GM12891 (cell line): ENCODE measurements at places on chromosomes 6 and 20.

GRCh38 chr6:136058852-136059251 lies 191.3 kb downstream of the MTFR2 start:
- DNase-seq, result no peak

GRCh38 chr6:148700741-148701311 lies 46.0 kb upstream of the UST start:
- no peak for DNase-seq

- DNase-seq, result no peak
Measured at GRCh38 chr6:108531332-108531731, 29.4 kb upstream of the FOXO3 start.

DNA sequence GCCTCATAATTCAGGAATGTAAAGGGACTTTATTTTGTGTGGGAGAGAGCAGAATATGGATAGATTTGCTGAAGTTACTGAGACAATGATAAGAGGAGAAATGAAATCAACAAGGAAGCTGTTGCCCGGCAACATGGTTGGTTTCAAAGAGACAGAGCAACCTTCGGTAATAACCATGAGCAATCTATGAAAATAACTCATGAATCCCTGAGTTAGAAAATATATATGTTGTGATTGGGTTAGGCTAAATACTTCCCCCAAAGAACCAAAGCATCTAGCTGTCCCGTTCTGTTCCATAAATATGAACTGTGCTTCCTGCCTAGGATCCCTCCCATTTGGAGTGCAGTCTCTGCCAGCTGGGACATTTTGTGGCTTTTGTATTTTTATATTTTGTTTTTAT lies 23.1 kb downstream of the SERPINB1 start:
- DNase-seq, result no peak

GRCh38 chr6:159467473-159468041 lies 225.5 kb downstream of the SOD2 start:
- DNase-seq, result peak; percentile 22

GRCh38 chr6:24720131-24720603 lies 1.2 kb upstream of the C6orf62 start:
- no peak for DNase-seq

DNA sequence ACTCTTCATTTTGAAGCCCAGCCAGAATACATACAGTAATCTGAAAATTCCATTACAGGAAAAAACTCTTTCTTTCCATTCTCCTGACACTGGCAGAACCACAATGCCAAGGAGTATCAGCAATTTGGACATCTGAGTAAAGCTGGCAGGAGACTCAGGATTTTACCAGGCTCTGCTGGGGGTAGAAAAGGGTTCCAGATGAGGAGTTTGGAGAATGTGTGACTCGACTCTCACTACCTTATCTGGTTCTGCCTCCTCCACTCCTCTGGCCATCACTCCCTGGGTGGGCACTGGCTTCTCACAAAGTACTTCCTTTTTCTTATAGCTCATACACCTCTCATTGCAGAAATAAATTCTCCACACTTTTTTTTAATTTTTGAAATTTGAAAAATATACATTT lies 10.6 kb upstream of the WFDC8 start:
- DNase-seq, result no peak

- DNase-seq, result no peak
Measured at GRCh38 chr6:141492521-141493284, 640.0 kb upstream of the GJE1 start.

- DNase-seq, result no peak
Measured at GRCh38 chr6:130307752-130308361, 58.0 kb upstream of the TMEM200A start.

DNA sequence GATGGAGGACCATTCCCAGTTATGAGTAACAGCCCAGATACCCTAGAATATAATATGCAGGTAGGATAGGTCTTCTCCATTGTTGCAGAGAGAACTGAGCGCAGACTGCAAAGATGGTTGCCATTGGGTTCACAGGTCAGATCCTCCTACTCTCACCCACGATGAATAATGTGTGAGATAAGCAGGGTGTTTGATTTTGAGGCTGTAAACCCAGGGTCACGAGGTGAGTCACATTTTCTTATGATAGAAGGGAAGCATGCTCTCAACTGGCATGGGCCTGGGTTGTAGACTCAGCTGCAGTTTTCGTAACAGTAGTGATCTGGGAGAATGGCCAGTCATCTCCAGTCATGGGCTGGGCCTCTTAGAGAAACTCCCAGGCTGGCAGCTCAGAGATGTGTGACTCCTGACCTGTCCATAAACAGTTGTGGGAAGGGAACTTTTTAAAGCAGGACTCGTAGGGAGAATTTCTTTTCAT lies 74.2 kb downstream of the CD164 start:
- DNase-seq, result no peak

- DNase-seq, result no peak
Measured at GRCh38 chr20:8578161-8578865, 446.2 kb downstream of the PLCB1 start.

DNA sequence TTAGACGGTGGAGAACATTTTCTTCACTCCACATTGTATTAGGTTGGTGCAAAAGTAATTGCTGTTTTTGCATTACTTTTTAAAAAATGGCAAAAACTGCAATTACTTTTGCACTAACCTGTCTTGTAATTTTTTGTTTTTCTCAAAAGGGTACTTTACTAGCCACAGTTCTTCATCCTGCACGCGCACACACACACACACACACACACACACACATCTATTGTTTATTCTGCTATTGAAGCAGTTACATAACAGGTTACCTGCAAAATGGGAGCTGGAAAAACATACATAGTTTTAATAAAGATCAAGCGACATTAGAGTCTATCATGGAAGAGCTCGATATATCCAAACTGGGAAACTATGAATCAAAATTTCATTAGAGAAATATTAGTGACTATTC lies 235.2 kb downstream of the SIM1 start:
- DNase-seq, result no peak

- DNase-seq, result no peak
Measured at GRCh38 chr20:5211803-5212714, 85.3 kb downstream of the CDS2 start.

DNA sequence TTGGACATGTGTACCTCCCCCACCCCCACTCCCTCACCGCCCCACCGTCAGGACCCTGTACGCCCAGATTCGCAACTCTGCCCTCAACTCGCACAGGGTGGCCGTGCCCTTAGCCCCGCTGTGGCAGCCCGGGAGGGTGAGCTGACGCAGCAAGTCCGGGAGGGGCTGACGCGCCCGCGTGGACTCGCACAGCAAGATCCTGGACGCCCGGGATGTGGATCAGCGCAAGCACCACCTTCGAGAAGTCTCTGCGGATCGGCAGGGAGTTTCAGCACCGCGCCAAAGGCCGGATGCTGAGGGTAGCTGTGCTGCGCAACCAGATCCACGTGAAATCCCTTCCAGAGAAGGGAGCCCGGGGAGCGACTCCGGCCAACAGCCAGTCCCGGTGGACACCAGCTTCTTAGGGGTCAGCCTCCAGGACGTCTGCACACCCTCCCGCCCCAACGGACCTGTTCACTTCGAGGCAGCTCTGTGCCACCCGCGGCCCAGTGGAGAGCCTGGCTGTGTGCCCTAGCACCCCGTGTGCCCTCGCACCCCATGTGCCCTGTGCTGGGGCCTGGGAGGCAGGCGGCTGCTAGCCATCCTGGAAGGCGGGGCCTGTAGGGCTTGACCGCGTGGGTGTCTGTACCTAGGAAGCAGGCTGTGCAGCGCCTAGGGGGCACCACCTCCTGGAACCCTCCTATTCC lies 6.7 kb upstream of the GJA10 start:
- peak; percentile 10 for DNase-seq

DNA sequence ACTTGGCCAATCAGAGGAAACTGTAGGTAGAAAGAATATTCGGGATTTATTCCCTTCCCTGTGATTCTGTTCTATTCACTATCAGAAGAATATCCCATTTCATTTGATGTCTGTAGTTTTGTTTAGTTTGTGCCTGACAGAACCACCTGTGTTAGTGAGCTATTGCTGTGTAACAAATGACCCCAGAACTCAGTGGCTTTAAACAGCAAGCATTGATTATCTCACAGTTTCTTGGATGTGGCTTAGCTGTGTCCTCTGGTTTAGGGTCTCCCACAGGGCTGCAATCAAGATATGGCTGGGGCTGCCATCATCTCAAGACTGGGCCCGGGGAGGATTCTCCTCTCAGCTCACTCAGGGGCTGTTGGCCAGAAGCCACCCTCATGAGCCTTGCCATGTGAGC lies 143.7 kb downstream of the ZDHHC14 start:
- DNase-seq, result no peak

DNA sequence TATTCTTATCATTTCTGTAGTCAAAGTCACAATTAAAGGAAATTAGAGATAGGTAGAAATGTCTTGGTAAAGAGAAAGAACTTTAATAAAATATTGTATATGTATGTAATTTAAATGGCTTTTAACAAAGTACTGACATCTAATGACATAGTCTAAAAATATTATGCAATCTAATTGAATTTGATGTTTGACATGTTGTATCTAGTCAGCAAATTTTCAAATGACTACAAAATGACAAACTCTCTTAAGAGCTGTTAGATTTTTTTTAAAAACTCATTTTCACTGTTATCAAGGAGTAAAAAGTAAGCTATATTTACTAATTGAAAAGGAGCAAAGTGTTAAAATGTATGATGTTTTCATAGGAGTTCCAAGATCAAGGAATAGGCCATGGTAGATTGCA lies 176.9 kb downstream of the MEI4 start:
- DNase-seq, result no peak

DNA sequence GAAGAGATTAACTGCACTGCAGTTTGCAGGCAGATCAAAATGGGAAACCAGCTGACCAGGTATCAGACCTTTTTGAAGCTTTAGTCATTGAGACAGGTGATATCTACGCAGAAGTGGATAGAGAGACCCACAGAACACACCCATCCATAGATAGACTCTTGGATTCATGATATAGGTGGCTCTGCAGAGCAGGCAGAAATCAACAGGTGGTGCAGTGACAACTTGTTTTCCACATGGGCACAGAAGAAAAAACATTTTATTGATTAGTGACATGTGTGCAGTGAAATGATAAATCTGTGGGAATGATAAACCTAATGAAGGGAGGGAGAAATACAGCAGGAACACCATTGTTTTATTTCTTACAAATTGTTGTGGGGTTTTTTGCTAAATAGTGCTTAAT lies 45.2 kb downstream of the NUDT3 start:
- no peak for DNase-seq

- no peak for DNase-seq
Measured at GRCh38 chr6:67003844-67004243, 1296.8 kb upstream of the EYS start.

DNA sequence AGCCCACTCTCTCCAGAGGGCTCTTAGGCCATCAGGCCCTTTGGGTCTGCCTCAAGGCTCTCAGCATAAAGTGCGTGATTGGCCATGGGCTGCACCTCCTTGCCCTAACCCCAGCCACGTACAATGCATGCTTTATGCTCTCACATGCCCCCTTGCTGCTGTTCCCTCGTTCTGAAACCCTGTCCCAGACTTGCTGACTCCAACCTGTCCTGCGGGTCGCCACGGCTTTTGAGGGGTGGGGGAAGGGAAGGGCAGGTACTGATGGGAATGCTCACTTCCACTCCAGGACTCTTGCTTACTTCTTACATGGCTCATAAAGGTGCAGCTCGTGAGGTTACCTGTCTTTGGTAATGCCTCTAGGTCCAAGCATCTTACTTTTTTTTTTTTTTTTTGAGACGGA lies 6.0 kb downstream of the ARMC12 start:
- DNase-seq, result no peak

GRCh38 chr20:22579711-22580697 lies 4.4 kb downstream of the FOXA2 start:
- no peak for DNase-seq

DNA sequence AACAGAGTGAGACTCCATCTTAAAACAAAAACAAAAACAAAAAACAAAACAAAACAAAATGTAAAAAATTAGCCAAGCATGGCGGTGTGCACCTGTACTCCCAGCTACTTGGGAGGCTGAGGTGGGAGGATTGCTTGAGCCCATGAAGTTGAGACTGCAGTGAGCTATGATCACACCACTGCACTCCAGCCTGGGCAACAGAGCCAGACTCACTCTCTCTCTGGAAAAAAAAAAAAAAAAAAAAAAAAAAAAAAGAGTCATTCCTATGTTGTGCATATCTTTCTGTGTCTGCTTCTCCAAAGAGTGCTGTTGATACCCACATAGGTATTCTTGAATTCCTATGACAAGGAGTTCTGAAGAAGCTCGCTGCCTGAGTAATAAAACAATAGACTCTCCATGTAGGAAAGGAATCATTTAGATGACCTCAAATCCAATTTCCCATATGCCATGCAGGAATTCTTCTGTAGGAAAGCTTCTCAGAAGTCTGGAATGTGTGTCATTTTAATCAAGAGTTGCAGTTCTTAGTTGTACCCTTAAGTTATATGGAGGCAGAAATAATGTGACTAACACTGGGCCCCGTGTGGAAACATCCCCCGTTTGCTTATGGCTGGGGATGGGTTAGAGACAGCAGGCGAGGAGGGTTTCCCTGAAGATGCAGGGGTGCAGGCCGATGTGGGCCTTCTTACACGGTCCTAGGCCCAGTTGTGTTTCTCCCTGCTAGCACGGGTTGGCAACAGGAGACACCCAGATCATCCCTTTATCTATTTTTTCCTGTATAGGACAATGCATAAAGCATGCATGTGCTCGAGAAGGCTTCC lies 79.4 kb downstream of the ZDHHC14 start:
- DNase-seq, result no peak

DNA sequence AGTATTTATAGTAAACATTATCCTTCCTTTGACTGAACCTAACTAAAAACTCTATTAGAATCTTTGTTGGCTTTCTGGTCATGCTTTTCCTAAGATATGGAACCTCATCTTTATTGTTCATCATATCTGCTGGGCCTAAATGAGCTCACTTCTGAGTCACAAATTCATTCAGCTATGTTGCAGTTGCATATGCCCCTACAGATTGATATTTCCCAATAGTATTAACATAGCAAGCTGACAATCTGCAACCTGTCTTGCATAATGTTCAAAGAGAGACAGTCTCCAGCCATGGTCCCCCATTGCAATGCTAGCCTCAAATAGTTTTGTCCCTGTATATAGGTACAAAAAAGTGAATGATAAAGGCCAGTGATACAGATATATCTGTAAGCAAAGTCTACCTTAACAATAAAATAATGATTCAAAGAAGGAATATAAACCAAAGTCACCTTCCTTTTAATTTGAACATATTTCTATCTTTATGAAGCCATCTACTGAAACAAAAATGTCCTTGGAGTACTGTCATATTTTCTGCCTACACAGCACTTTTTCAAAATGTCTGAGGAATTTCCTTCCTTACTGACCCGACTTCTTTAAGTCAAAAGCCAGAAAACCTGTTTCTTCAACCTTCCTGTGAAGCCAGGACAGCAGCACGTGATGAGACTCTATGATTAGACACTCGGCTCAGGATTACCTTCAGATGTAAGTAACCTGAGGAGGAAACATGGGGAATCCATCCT lies 140.7 kb downstream of the UBE3D start:
- no peak for DNase-seq

GRCh38 chr6:84167457-84167856 lies 60.0 kb downstream of the CEP162 start:
- no peak for DNase-seq

- no peak for DNase-seq
Measured at GRCh38 chr20:25499855-25500434, 85.4 kb downstream of the NINL start.

GRCh38 chr20:19589787-19590362 lies 168.2 kb upstream of the RIN2 start:
- DNase-seq, result no peak

- DNase-seq, result no peak
Measured at GRCh38 chr20:33650111-33650752, 11.9 kb upstream of the C20orf144 start.

- DNase-seq, result no peak
Measured at GRCh38 chr6:24431045-24431451, 28.3 kb downstream of the MRS2 start.

- DNase-seq, result no peak
Measured at GRCh38 chr6:34485321-34486060, 19.6 kb downstream of the PACSIN1 start.

- DNase-seq, result no peak
Measured at GRCh38 chr20:9280666-9281065, 211.8 kb downstream of the PLCB4 start.
